Endothelial cell (in vitro differentiated cells): ENCODE measurements at places on chromosomes 3 and 15.

GRCh38 chr3:185851046-185851445, 26.2 kb upstream of the IGF2BP2 start:
- DNase-seq = no peak

DNA sequence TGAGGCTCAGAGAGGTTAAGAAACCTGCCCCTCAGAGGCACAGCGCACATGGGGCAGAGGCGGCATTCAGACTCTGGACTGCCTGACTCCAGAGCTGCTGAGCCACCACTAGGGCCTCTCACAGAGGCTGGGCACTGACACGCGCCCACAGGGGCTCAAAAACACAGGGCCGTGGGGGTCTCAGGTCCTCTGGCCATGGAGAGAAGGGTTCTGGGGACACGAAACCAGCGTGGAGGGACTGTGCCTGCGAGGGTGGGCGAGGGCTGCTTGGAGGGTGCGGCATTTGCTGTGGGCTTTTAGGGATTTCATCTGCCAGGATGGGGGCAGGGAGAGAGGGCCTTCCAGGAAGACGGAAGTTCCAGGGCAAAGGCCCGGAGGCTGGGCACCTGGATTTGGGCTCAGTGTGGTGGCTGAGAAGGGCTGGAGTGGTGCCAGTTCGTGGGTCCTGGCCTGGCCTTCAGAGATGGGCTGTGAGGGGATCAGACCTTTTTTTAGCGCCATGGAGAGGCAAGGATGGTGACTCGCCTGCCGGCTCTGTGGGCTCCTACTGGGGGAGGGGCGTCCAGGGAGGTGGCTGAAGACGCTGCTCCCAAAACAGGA, 69.6 kb downstream of the EFCAB12 start:
- DNase-seq = no peak

DNA sequence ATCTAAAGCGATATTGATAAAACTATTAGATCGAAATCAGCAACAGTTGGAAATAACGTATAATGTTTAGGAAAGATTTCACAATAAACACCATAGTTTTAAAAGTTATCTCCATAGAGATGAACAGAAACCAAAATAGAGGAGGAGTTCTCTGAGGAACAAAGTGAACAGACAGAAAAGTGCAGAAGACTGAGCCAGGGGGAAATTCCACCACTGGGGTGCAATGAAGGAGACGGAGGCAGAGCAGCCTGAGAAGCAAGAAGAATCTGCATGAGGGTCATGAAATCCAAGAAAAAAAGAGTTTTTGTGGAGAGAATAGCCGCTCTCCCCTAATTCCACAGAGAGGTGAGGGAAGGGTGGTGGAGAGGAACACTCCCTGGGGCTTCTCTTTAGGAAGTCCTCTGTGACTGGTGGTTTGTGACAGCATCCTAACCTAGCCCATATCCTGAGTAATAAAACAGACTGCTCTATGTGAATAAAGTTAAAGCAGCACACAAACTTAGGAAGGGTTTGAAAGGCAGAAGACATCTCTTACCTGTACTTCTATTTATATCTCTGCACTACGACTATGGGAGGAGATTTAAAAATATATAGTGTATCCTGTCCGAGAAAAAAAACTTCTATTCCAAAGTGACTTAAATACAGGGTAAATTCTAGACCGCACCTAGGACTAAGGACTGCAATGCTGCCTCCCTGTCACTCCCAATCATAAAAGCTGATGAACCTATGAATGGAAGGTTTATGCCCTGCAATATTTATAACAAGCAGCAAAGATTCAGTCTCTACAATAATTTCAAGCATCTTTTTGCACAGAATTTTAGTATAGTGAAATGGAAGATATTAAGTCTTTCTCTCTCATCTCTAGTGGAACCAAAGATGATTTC, 22.9 kb downstream of the ATP8B4 start:
- no peak for DNase-seq

DNA sequence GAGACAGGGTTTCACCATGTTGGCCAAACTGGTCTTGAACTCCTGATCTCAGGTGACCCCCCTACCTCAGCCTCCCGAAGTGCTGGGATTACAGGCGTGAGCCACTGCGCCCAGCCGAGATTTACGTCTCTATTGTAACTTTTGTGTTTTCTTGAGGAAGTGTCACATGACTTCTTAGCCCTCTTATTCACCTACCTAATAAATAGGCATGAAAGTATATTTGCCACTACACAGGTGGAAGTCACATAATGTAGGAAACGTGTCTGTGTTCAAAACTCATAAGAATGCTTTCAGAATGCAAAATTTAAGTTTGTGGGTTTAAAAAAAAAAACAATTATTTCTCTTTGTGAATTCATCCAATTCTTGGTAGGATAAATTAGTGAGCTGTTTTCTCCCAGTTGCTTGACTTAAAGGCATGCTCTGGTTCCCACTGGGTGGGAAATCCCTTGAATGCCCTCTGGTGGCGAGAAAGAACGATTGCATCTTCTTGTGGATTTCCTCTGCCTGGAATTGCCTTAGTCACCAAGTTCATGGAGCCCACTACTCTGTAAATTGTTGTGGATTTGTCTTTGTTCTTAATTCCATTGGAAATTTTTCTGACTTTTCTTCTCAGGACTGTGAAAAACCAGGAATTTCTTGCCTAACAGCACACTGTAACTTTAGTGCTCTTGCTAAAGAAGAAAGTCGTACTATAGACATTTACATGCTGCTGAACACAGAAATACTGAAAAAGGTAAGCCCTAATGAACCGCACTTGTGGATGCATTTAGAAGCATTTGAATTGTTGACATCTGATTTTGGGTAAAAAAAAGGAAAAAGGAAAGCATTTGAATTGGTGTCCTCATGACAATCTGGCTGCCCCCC, 82.2 kb upstream of the CTDSPL start:
- DNase-seq = peak; percentile 39

DNA sequence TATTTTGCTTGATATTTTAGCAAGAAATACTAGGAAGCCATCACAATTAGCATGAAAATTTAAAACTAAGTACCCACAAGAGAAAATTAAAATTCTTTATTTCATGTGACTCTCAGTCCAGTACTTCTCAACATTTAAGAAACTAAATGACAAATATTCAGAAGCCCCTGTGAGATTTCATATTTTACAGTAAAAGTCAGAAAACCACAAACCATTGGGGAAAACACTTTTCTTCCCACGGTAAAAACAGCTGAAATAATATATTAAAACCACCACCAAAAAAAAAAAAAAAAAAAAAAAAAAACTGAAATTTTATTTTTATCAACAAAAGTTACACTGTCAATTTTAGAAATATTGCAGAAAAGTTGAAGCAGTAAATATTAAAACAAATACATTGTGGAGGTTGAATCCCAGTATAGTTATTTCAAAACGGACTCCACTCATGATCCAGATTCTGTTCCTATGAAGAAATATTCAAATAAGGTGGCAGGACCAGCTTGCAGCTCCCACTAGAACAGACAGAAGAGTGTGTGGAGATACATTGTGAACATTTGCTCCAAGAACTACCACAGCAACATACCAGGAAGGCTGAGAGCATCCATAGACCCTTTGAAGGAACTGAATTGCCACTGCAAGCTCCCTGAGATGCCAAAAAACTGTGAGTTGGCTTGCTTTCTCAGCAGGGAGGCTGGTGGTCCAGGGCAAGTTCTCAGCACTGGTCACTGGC, 308.2 kb downstream of the CTNNB1 start:
- no peak for DNase-seq
